SIG-M5 (cell line): ENCODE measurements at places on chromosomes 11 and 22.

GRCh38 chr22:40920526-40920925 lies 30.7 kb upstream of the RBX1 start:
- DNase-seq = no peak

DNA sequence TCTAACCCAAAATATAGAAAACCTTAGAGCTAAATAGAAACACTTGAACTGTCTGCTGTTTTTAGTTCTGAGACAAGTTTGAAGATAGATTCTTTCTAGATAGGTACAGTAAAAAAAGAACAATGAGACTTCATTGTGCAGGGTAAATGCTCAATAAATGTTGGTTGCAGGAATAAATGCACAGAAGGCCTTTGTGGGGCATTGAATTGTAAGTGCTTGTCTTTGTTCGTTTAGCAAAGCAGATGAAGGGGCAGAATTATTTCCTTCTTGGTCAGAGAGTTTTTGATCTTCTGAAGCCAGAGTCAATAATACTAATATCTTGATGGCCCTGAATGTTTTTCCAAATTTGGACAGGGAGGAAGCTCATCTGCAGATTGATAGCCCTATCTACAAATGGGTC lies 340.4 kb downstream of the OPCML start:
- no peak for DNase-seq

- no peak for DNase-seq
These were observed 46.4 kb upstream of the TBCEL start for GRCh38 chr11:120977266-120978137.

GRCh38 chr22:43177479-43177878 lies 9.5 kb downstream of the TTLL12 start:
- no peak for DNase-seq
